ENCODE measurements at places on chromosomes 7 and 10. TPM values are rescaled to one million over a fixed set of nuclear protein-coding genes. Genes with fewer than 3 reads are reported as not detected.

UCMA gene
- total RNA-seq: not detected

FXYD4 gene
- total RNA-seq: 13.8 TPM

JMJD1C gene
- 88.2 TPM for total RNA-seq

ABCB1 gene
- total RNA-seq: 17.6 TPM

UBE2D1 gene
- total RNA-seq: 14.2 TPM

CLDN3 gene
- 6.8 TPM for total RNA-seq

- DNase-seq: no peak
Measured at GRCh38 chr7:34160261-34160752, 255.0 kb downstream of the BMPER start.

DNA sequence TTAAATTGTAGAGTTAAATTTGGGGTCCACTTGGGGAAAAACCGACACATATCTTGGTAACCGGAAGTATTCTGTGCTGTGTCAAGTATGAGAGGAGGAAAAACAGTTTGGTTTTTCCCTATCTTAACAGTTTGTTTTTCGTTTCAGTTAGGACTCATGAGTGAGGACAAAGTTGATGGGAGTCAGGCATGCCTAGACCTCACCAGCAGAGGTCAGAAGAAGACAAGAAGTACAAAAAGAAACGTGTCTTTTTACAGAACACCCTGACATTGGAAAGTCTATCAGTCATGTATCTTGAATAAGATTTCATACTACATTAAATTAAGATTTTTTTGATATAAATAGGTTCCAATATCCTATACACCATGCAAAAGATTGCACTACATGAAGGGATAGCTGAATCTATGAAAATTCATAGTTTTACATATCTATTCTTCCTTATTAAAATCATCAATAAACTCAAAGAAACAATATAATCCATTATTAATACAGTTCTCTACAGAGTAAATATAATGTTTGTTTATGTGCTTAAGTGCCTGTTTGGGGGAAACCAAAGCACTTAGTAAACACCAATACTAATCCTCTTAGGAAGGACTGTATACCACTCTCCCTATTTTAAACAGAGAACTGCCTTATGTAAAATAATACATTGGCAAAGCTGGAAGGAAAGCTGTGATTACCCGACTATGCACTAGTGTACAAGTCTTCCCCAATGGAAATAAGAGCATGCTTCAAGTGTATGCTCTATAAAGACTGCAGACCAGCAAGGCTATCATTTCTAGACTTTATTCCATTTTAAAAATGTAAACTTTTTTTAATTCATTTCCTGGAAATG lies 95.6 kb downstream of the USP6NL start:
- DNase-seq: no peak

- DNase-seq: no peak
Measured at GRCh38 chr10:132941640-132942051, 724 bp downstream of the CFAP46 start.

- no peak for DNase-seq
Measured at GRCh38 chr7:23043441-23043840, 29.5 kb upstream of the HYCC1 start.

GRCh38 chr7:41504214-41504980 lies 198.5 kb downstream of the INHBA start:
- no peak for DNase-seq

DNA sequence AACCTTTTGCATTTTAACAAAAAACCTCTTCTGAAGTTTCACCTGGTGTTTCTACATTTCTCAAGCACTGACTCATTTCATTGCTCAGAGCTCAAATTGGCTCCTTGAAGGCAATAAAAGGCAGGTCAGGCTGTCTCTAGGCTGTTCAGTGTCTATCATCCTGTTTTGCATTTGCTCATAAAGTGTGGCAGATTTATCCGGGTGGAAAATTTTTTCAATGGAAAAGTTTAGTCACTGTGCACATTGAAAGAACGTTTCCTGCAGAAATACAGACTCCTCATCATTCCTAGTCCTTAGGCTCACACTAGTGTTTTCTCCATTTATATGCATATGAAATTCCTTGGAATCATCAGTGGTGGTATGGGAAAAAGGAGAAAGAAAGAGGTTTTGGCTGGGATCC lies 114.2 kb upstream of the DGKB start:
- no peak for DNase-seq

DNA sequence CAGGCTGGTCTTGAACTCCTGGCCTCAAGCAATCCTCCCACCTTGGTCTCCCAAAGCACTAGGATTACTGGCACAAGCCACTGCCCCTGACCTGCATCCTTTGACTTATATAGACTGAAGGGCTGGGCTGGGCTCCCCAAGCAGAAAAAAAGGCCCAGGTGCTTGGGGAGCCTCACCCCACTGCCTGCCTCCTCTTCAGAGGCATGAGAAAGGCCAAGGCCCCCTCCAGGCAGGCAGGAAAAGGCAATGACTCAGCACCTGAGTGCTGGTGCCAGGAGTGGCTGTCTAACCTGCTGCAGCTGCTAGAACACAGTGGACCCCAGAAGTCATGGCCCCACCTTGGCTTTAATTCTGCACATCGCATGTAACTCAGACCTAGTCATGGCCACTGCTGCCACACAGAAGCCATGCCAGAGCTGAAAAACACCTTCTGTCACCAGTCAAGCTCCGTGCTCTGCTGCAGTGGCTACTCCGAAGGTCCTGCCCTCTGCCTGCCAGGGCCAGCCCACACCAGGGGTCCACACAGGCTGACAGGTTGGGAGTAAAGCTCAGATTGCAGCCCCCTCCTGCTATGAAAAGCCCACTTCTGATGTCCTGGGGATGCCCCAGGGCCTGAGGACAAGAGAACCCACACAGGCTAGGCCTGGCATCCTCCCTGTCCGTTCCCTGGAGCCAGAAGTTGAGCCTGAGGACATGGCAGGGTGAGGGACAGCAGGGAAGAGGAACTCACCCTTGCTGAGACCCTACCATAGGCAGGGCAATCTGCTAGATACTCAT lies 48.5 kb downstream of the GRID1 start:
- DNase-seq: no peak

GRCh38 chr7:7771452-7771851 lies 53.0 kb upstream of the RPA3 start:
- no peak for DNase-seq

GRCh38 chr7:152459724-152460251 lies 24.0 kb upstream of the KMT2C start:
- DNase-seq: no peak

DNA sequence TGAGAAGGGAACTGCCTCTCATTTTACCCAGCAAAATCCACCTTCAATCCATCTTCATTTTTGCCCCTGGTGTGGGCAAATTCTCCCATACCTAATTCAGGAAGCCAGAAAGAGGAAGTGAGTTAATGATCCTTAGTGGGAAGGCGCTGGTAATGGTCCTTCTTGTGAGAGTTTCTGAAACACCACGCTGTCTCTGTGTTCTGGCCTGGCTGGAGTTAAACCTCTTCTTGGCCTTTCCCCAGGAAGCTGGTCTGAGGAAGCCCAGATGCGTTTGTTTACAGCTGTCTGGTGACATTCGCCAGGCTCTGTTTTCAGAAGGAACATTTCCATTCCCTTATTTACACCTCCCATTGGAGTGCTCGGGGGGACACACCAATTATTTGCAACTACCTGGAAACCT lies 24.3 kb downstream of the HTRA1 start:
- no peak for DNase-seq
